ENCODE measurements at places on chromosomes 11 and 22.

- no peak overlapping the region for H3K4me3 ChIP-seq
- no peak overlapping the region for H3K27ac ChIP-seq
- no peaks in the 10 kb centered on the region for H3K4me1 ChIP-seq
- no peaks in the 10 kb centered on the region for H3K36me3 ChIP-seq
These were observed 27.2 kb upstream of the GAB4 start for GRCh38 chr22:17035246-17035645.

GRCh38 chr11:115652094-115652493 lies 147.9 kb upstream of the CADM1 start:
- no peaks in the 10 kb centered on the region for H3K36me3 ChIP-seq
- H3K4me3 ChIP-seq: no peak overlapping the region
- H3K27me3 ChIP-seq: no peaks in the 10 kb centered on the region
- H3K27ac ChIP-seq: no peak overlapping the region
- peaks cover 10% of the 10 kb centered on the region for H3K4me1 ChIP-seq

- no peaks in the 10 kb centered on the region for H3K27me3 ChIP-seq
- no peaks in the 10 kb centered on the region for H3K36me3 ChIP-seq
- H3K27ac ChIP-seq: no peak overlapping the region
- no peak for DNase-seq
- no peaks in the 10 kb centered on the region for H3K4me1 ChIP-seq
These were observed 33.1 kb upstream of the POLD3 start for GRCh38 chr11:74559110-74559933.

DNA sequence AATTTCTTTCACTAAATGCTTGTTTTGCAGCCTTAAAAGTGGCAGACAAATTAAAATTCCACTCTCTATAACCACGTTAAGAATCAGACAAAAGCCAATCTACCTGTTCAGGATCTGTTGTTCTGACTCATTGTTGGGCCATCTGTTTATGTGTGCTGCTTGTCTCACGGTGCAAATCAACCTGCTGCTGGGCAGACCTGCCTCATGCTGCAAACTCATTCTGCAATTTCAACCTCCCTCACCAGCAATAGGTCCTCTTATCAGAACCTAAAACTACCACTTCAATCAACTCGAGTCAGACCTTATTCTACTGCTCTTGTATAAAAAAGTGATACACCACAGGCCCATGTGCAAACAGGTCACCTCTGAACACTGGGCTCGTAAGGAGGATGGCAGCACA lies 75.1 kb downstream of the LARGE2 start:
- H3K4me1 ChIP-seq: no peaks in the 10 kb centered on the region
- DNase-seq: no peak
- no peak overlapping the region for H3K27ac ChIP-seq
- no peak overlapping the region for H3K4me3 ChIP-seq
- H3K36me3 ChIP-seq: no peaks in the 10 kb centered on the region
- H3K27me3 ChIP-seq: no peaks in the 10 kb centered on the region

DNA sequence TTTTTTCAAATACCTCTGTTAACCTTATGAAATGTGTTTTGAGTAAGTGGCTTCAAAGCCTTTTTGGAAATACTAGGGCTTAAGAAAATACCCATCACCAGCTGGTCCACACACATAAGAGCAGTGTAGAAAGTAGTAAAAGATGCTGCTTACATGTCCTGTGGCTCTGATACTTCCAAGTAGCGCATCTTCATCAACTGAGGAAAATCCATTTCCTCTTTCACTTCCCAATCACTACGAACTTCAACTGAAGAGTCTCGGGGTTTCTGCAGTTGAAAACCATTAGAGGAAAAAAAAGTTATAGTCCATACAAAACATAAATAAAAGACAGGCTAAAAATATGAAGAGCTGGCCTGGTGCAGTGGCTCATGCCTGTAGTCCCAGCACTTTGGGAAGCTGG lies 8.5 kb downstream of the EIF3D start:
- no peaks in the 10 kb centered on the region for H3K27me3 ChIP-seq
- H3K4me3 ChIP-seq: no peak overlapping the region
- no peaks in the 10 kb centered on the region for H3K4me1 ChIP-seq
- no peak overlapping the region for H3K27ac ChIP-seq

GRCh38 chr11:44893846-44894617 lies 56.7 kb downstream of the TP53I11 start:
- H3K27ac ChIP-seq: no peak overlapping the region
- H3K27me3 ChIP-seq: peaks cover 58% of the 10 kb centered on the region
- no peaks in the 10 kb centered on the region for H3K36me3 ChIP-seq
- no peak overlapping the region for H3K4me3 ChIP-seq

GRCh38 chr11:120940160-120940848 lies 83.6 kb upstream of the TBCEL start:
- no peaks in the 10 kb centered on the region for H3K4me1 ChIP-seq
- no peak overlapping the region for H3K27ac ChIP-seq
- no peaks in the 10 kb centered on the region for H3K27me3 ChIP-seq

DNA sequence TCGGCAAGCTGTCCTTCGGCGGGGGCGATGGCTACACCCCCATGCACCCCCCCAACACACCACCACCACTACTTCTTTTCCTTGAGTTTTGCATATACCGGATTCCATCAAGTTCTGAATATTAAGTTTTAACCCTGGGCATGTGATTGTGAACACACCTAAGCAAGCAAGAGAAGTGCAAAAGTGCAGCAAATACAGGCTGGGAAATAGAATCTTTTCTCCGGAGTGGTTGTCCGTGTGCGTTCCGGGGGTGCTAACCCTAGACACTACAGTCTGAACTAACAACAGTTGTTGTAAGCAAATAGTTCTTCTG lies 574 bp downstream of the PRSS23 start:
- peaks cover 44% of the 10 kb centered on the region for H3K4me1 ChIP-seq
- H3K27me3 ChIP-seq: no peaks in the 10 kb centered on the region
- DNase-seq: no peak
- peak overlapping the region; percentile 77 for H3K4me3 ChIP-seq
- H3K36me3 ChIP-seq: peaks cover 3% of the 10 kb centered on the region

- H3K4me1 ChIP-seq: peaks cover 8% of the 10 kb centered on the region
- no peaks in the 10 kb centered on the region for H3K27me3 ChIP-seq
- peak overlapping the region; percentile 7 for H3K27ac ChIP-seq
- H3K4me3 ChIP-seq: no peak overlapping the region
These were observed 2.4 kb upstream of the ATP5MG start for GRCh38 chr11:118398791-118399559.

GRCh38 chr11:36930256-36930655 lies 332.2 kb upstream of the RAG2 start:
- no peak overlapping the region for H3K27ac ChIP-seq
- no peaks in the 10 kb centered on the region for H3K36me3 ChIP-seq
- H3K4me1 ChIP-seq: no peaks in the 10 kb centered on the region
- H3K27me3 ChIP-seq: no peaks in the 10 kb centered on the region

- no peaks in the 10 kb centered on the region for H3K36me3 ChIP-seq
- no peak overlapping the region for H3K27ac ChIP-seq
- H3K27me3 ChIP-seq: peaks cover 20% of the 10 kb centered on the region
- H3K4me1 ChIP-seq: no peaks in the 10 kb centered on the region
These were observed 65.2 kb downstream of the ZBTB16 start for GRCh38 chr11:114124601-114125144.

DNA sequence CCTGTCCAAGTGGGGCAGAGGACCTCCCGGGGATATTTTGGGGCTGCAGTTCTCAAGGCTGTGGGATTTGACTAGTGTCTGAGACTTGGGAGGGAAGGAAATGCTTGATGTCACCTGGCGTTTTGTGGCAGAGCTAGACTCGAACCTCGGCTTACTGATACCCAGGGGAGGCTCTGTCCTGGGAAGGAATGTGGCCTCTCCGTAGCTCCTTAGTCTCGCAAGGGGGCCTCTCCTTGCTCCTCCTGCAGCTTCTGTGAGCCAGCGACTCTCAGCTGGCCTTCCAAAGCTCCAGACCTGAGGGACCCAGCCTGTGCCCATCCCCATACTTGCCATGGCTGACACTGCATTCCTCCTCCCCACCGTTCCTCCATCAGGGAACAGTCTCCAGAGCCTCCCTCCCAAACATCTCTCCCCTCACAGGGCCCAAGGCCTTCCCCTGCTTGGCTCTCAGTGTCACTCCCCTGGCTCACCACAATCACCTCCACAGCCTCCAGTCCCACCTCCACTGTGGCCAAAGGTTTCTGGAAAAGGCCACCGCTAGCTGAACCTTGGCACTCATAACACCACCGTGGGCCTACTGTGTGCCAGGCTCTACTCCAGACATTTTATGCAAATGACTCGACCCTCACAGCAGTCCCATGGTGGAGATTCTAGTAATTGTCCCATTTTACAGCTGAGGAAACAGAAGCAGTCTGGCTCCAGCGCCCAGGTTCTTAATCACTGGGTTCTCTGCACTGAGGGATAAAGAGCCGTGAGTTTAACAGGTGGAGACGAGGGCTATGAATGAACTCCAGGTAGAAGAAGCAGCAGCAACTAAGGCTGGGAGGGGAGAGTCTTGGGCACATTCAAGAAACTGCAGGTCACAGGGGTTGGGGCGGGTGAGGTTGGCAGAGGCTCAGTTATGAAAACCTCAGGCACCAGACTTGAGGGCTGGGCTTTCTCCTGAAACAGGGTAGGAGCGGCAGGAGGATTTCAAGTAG lies 12.1 kb downstream of the P2RY2 start:
- no peak overlapping the region for H3K4me3 ChIP-seq
- H3K27ac ChIP-seq: no peak overlapping the region
- no peak for DNase-seq
- no peaks in the 10 kb centered on the region for H3K36me3 ChIP-seq

DNA sequence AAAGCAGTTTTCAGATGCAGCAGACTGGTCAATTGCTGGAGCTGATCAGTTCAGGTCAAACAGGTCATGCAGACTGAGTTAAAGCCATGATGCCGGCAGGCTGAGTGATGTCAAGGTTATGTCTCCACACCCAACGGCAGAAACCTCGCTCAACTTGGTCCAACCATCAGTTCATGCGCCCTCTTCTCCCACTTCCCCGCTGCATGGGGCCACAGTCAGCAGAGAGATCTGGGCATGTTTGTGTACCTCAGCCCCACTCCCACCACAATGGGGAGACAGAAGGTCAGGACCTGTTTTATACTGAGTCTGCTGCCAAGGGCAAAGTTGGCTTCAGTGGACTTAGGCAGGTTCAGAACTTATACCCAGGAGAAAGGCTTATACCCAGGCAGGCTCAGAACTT lies 118.7 kb downstream of the TRIM29 start:
- H3K36me3 ChIP-seq: no peaks in the 10 kb centered on the region
- H3K27me3 ChIP-seq: peaks cover 22% of the 10 kb centered on the region

DNA sequence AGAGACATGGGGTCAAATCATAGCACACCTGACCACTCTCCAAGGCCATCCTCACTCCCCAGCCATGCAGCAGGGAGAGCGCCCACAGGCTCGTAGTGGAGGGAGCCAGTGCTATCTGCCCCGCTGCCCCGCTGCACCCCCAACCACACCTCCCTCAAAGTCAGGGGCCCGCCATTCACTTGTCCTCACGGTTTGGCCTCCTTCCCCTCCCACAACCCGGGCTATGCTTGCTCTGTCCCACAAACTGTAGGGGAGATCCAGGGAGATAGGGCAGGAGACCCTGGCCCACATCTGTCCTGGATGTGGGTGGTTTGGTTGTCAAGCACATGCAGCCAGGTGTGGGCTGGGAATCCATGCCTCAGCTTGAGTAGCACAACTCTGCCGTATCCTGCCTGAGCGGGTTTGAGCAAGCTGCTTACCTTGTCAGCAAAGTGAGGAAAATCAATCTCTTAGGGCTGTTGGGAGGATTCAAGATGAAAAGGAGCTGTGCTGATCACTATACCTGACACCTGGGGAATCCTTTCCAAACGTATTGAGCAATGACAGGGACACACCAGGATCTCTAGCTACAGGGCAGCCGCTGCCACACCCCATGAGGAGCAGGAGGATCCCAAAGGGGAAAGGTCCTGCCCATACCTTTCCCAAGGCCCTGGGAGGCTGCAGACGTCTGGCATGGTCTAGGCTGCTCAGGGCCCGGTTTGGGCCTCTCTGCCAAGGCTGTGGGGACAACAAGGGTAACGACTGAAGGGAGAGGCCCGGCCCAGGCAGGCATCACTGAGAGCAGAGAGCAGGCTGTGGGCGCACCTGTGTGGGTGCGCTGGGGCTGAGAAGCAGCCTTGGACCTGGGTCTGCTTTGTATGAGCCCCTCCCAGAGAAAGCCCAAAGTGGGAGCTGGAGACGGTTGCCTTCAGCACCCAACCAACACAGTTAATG lies 23.3 kb downstream of the KCNJ5 start:
- H3K4me1 ChIP-seq: peaks cover 22% of the 10 kb centered on the region
- no peak overlapping the region for H3K4me3 ChIP-seq
- no peaks in the 10 kb centered on the region for H3K27me3 ChIP-seq
- H3K27ac ChIP-seq: no peak overlapping the region

DNA sequence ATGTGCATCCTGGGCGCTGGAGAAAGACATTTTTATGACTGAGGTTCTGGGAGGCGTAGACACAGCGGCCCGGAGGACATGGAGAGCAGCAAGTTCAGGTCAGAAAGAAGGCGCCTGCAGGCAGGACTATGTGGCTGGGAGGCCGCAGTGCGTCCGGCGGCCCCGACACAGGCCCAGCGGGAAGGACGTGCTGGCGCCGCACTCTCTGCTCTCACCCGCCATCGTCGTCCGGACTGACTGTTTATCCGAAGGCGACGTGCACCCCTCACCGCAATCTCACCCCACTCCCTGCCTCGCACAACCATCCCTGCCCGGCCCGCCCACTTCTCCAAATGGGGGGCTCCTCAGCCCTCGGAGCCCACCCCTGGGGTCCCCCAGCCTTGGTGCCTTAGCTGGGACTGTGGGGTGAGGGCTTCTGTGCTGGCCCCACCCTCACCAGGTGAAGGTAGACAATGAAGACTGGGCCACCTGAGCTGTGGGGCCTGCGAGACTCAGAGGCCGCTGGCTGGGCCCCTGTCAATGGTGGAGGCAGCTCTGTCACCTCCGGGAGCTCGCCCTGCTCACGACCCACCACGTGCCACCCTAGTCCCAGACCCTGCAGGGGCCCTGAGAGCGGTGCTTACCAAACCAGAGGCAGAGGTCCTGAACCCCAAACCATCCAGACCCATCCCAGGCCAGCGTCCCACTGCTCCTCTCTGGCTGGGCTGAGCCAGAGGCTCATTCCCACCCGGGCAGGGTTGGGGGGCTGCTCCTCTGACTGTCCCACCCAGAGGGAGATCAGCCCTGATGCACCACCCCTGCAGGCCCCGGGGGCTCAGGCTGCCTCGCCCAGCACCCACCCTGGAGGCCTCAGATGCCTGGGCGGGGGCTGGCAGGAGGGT lies 16.2 kb upstream of the MUC5B start:
- H3K27ac ChIP-seq: no peak overlapping the region
- no peak overlapping the region for H3K4me3 ChIP-seq
- no peaks in the 10 kb centered on the region for H3K27me3 ChIP-seq

DNA sequence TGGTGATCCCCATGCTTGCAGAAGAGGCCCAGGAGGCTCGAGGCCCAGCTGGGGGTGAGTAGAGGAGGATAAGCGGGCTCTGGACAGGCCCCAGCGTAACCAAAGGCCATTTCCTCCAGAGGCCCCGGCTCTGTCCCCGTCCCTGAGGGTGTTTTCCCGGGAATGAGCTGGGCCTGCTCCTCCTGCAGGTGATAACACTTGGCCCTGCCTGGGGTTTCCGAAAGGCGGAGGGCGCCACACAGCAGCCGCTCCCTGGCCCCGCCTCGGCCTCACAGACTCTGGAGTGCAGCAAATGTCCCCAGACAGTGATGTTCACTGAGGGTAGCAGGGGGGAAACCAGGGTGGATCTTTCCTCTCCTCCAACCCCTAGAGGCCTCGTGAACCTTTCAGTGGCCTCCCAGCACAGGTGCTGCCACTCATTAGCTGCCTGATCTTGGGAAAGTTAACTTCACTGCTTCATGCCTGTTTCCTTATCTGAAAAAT lies 10.5 kb upstream of the MGAT3 start:
- no peaks in the 10 kb centered on the region for H3K36me3 ChIP-seq
- no peak overlapping the region for H3K4me3 ChIP-seq
- H3K27ac ChIP-seq: no peak overlapping the region
- DNase-seq: no peak
- no peaks in the 10 kb centered on the region for H3K27me3 ChIP-seq

- no peak overlapping the region for H3K4me3 ChIP-seq
- no peaks in the 10 kb centered on the region for H3K4me1 ChIP-seq
- DNase-seq: no peak
These were observed 68.1 kb upstream of the SLC22A12 start for GRCh38 chr11:64522843-64523380.

Measured in keratinocyte (primary cell).